Stimulated activated CD4-positive, alpha-beta T cell treated with anti-CD3 and anti-CD28 coated beads, TNF-alpha, amount 100 ng/mL, for 4 hours (primary cell): ENCODE measurements at places on chromosomes 1 and 21.

GRCh38 chr1:5465281-5465711, 526.9 kb downstream of the NPHP4 start:
- DNase-seq = no peak

- no peak for DNase-seq
Measured at GRCh38 chr1:51285055-51285454, 45.3 kb downstream of the TTC39A start.

- no peak for DNase-seq
Measured at GRCh38 chr1:196259316-196259715, 348.9 kb downstream of the KCNT2 start.

DNA sequence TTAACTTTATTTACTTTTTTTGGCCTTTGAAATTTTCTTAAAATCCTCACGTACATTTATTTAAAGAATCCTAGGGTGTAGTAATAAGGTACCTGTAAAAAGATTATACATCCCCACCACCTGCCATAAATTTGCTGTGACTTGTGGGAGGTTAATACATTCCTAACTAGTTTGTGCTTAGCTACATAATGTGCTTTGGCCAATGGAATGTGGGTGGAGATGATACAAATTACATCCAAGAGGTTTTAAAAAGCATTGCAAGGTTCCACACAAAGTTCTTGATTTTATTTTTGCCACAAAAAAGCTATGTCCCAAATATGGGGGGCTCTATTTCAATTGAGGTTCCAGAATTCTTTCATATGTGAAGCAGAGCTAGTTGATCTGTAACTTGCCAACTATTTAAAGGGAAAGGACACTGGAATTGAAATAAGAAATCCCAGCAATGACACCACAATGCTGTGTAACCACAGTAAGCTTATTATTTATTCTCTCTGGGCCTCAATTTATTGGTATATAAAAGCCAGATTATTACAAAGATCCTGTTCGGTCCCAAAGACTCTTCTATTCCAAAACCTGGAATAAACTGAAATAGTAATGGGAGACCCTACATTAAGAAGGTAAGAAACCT, 15.7 kb downstream of the ASPM start:
- DNase-seq = no peak

DNA sequence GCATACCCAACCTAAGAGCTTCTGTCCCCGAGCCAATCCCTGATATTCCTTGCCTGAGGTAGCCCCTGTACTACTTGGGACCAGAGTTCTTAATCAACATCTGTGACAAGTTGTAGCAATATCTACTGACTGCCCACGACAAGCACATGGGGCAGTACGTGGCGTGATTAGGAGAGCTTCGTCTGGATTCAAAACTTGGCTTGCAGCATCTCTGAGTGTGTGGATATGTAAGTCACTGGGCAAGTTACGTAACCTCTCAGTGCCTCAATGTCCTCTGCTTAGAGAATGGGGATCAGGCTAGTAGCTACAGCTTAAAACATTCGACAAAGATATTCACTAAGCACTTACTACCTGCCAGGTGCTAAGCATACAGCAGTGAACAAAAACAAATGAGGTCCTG, 5.0 kb downstream of the HSPG2 start:
- no peak for DNase-seq

- no peak for DNase-seq
Measured at GRCh38 chr1:229114850-229115365, 156.0 kb upstream of the RAB4A start.

- DNase-seq = no peak
Measured at GRCh38 chr1:151549199-151549598, 9.1 kb downstream of the TUFT1 start.

- no peak for DNase-seq
Measured at GRCh38 chr1:162361349-162361748, 15.3 kb downstream of the SPATA46 start.

DNA sequence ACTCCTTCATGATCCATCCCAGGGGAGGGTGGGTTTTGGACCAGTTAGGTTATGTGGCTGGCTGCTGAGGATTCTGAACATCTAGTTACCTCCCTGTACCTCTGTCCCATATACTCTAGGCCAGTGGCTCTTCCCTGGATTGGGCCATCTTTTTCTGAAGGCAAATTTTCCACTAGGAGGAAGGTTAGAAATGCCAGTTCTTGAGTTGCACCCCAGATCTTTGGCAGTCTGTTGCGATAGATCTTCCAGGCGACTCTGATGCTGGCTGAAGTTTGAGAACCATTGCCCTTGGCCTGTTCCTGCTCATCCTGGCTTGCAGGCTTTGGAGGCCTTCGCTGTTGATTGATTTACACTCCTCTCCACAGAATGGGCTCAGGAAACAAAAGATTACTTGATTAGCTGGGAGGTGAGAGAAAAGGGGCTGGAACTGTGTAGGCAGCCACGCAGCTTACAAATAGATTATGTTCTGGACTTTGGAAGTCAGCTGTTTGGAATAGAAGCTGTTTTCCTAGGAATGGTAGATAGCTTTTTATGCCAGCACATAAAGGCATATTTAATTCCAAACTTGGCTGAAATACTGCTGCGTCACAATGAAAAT, 110.1 kb downstream of the MRPS6 start:
- no peak for DNase-seq

GRCh38 chr1:178513278-178513983, 522 bp downstream of the TEX35 start:
- DNase-seq = no peak

- no peak for DNase-seq
Measured at GRCh38 chr1:43953361-43953760, 6.6 kb downstream of the IPO13 start.

- no peak for DNase-seq
Measured at GRCh38 chr1:182725259-182726255, 41.2 kb upstream of the RGS8 start.

GRCh38 chr1:97791251-97791650, 129.6 kb downstream of the DPYD start:
- no peak for DNase-seq

DNA sequence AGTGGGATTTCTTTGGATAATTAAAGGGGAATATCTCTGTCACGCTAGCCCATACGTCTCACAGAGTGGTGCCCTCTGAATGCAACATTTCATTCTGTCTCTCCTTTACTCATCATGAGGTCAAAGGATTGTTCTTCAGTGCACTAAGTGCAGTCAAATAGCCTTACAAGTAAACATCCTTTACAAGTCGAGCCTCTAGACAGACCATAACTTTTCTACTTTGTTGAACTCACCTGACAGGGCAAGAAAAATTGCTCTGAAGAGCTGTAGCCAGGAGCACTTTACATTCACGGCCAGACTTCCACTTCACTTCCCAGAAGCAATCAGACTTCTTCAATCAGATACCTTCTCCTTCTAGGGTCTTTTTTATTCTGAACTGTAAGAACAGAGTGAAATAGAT, 768.0 kb upstream of the TMPRSS15 start:
- no peak for DNase-seq

GRCh38 chr1:179955731-179956130, 1.1 kb downstream of the CEP350 start:
- no peak for DNase-seq

DNA sequence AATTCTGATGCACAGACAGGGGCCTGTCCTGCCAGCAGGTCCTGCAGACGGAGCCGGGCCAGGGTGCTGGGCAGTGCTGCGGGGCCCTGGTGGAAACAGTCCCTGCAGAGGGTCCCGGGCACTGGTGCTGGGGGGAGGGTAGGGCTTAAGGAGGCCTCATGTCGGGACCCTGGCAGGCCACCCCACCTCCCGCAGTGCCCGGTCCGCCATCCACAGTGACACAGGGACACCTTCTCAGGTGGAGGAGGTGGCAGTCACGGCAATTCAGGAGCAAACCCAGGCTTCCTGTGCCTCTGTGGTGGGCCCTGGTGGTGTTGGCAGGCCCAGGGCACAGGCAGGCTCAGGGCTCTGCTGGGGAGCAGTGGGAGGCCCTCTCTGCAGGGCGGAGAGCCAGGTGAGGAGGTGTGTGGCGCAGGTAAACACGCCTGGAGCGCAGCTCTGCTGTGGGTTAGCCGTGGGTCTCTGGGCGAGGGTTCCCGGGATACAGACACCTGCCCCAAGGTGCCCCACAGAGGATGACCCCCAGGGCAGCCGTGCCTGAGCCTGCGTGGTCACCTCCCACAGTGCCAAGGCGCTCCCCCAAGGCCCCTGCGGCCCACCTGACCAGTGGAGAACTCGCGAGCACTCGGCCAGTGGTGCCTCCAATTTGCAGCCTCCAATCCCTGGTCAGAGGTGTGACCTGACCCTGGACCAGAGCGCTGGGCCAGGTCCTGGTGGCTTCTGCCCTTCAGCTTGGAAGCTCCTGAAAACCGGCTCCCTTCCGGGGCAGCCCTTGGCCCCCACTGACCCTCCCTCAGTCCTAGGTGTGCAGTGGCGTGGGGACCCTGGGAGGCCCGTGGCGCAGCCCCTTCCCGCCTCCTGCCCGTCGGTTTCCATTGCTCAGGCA, 19.2 kb downstream of the COL18A1 start:
- no peak for DNase-seq

DNA sequence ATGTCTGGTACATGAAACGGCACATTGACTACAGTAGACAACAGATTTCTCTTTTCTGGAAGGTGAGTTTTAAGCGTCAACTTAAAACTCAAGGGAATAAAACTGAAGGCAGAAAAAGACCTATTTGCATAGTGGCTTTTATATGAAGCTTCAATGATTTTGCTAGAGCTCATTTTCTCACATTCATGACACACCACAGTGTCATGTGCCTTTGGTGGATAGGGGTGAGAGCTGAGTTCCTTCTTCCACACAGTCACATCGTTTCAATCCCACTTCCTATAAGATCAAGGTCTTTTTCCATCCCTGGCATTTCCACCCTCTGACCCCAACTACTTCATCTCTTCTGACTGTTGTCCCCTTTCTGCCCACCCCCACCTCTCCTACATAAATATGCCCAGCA, 31.0 kb downstream of the IL12RB2 start:
- no peak for DNase-seq

DNA sequence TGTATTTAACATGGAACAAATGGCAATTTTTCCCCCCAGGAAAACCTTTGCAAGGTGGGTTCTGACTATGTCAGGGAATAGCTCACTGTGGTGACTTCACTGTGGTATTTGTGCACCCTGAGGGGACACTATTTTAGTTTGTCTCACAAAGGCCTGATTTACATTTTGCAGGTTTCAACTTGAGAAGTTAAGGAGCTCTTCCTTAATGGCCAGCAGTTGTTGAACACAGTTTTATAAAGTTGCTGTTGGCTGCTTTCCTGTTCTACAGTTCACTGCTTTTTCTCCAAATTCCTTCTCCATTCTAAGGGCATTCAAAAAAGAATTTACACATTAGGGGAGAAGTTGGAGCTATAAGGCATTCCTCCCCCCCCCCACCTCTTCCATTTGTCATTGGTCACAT, 4.6 kb downstream of the LAMC1 start:
- no peak for DNase-seq

DNA sequence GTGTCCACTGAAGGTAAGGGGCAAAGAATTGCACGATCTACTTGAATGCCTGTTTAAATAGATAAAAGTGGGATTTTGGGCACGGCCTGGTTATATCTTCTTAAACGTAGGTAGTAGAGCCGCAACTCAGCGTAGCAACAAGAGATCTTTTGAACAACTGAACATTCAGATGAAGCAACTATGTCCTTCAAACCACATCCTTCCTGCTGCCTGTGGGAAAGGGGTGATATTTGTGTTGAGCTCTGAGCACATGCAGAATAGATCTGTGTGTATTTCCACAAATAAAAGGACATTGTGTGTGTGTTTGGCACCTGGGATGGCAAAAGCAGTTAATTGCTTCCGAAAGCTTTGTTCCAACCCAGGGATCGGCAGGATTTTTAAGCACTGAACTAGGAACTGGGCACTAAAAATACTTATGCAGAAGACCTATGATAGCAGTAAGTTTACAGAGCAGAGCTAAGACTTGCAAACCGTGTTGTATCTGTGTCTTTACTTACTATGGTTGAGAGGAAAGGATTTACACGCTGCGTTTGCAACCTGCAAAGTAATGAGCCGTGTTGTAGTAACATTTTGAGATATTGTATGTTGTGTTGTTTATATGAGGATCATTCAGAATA, 333.4 kb downstream of the CHRM3 start:
- DNase-seq = peak; percentile 13

DNA sequence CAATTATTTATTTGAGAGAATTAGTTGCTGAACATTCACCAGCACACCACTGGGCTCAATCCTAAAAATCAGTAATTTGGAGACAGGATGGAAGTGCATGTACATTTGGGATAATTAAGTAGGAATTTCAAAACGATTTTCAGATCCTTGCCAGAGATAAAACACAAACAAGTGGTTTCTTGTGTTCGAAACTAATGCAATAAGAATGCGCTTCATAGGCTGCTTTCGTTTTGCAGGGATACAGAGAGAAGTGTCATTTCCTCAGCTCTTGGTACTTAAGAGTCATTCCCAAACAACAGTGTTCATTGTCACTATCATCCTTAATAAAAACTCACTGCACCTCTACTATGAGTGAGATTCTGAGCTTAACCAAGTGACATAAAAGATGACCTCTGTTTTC, 20.6 kb upstream of the USP24 start:
- DNase-seq = no peak

DNA sequence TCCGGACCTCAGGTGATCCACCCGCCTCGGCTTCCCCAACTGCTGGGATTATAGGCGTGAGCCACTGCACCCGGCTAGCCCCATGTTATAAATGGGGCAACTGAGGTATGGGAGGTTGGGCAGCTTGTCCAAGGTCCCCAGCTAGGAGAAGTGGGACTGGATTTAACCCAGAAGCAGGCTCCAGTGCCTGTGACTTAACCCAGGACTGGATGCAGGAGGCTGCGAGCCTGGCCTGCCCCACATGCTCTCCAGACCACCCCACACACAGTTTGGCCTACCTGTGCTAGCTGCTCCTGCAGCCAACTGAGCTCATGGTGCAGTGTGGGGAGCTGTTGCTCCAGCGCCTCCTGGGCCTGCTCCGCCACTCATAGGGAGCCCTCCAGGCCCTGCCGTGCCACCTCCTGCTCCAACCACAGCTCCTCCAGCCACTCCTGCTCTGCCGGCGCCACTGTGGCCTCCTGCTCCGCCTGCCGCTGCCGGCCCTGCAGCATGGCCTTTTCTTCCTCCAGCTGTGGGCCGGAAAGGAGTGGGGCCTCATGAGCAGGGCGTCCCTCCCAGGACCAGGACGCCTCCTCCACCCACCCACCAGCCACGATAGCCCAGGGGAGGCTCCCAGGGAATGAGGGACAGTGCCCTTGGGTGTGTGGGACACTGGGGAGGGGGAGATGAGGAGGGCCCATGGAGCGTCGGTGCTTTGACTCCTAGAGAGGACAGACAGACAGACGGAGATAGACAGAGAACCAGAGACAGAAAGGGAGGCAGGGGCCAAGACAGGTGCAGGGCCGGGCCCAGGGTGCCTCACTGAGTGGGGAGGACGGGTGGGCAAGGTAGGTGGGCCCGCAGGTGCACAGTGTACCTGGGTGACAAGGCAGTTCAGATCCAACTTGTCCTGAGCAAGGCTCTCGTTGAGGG, 12.4 kb upstream of the NBPF1 start:
- DNase-seq = no peak
